Fibroblast of gingiva (primary cell): ENCODE measurements at places on chromosomes 3 and 15.
A peak's percentile ranks its signal among the peaks of the same experiment; 100 is the strongest.

DNA sequence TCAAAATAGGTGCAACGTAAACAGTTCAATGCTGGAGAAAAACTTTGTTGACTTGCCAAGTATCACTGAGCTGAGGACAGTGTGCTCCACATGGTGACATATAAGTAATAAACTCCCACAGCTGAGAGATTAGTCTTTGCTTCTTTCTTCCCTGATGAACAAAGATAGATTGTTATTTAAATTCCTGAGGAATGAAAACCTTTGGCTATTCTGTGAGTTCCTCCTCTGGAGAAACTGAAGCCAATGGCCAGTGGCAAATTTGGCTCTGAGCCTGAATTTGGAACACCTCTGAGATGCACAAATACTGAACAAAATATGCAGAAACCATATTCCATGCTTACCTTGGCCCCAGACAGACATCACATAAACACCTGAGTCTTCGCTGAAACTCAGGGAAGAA lies 63.3 kb downstream of the RPL22L1 start:
- no peak for DNase-seq

GRCh38 chr3:178856804-178857203 lies 214.8 kb downstream of the ZMAT3 start:
- no peak for DNase-seq

DNA sequence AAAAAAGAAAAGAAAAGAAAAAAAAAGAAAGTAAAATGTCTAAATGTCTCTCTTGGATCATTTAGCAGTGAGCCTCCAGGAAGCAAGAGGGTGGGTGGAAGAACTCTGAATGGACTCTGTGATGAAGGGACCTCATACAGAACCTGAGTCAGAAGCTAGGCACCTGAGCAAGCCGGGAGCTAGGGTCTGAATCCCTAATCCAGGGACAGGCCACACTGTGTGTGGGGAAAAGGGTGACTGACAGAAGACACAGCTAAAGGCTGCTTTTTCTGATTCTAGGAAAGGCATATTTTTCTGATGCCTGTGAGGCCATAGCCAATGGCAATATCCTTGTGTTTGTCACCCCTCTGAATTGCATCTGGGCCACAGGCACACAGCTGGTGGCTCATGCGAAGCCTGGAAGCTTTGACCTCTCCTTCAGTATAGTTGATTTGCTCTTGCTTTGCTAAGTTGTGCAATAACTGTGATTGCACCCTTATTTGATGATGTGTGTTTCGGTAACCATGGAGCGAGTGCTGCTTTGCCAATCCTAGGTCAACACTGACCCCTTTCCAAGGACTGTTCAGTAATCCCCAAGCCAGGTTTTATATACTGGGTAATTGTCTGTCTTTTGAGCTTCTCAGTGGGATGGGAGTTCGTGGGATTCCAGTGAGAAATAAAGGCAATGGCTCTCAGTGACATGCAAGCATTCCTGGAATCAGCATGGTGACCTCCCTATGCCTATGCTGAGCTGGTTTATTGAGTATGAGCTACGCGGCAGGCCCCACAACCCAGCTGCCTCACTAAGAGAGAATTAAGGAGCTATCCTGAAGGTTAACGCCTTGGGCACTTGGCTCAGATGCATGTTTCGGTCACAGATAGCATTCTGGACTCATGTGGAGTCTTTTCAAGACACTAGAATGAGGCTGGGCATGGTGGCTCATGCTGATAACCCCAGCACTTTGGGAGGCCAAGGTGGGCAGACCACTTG lies 49.0 kb upstream of the OSBPL11 start:
- peak; percentile 68 for DNase-seq

DNA sequence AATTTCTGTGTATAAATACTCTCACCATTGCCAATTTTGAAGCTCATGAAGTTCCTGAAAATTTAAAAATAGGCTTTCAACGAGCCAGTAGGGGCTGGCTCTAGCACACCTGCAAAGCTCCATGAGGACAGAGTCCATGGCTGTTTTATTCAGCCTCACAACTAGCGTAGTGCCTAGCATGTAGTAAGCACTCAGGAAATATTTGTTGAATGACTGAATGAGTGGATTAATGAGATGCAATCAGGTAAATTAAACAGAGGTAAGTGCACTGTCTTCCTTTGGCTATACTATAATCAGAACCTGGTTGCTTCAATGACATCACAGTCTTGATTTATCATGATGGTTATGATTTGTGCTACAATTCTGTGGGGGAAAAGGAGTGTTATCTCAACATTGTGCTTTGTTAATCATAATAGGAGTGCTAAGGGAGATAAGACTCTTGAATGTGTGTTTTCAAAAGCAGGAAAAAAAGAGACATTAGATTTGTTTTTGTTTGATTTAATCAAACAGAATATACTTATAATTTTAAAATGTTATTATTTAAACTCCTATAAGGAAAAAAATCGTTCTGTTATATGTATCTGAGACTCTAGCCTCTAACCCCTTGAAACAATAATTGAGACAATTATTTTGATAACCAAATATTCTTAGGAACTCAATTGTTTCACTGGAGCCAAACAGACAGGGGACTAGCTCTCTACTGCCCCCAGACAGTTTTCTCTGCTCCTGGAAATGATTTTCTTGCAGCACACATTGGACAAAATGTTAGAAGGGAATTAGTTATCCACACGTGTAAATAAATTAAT lies 171.7 kb upstream of the ATP11B start:
- DNase-seq, result no peak

DNA sequence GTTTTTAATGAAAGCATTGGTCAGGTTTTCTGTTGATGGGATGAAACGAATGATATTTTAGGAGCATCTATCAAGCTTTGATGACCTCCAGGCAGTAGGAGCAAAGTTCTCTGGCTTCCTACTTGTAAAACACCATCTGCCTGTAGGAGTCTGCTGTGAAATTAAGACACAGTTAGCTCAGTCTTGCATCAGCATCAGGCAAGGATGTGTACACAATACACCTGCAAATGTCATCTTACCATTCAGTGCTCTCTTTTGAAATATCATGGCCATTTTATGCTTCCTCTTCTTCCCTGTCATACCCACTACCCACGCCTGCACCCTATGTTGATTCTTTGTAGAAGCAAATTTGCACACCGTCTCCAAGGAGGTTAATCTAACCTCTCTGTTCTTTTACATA lies 38.2 kb downstream of the B3GALNT1 start:
- DNase-seq, result no peak

DNA sequence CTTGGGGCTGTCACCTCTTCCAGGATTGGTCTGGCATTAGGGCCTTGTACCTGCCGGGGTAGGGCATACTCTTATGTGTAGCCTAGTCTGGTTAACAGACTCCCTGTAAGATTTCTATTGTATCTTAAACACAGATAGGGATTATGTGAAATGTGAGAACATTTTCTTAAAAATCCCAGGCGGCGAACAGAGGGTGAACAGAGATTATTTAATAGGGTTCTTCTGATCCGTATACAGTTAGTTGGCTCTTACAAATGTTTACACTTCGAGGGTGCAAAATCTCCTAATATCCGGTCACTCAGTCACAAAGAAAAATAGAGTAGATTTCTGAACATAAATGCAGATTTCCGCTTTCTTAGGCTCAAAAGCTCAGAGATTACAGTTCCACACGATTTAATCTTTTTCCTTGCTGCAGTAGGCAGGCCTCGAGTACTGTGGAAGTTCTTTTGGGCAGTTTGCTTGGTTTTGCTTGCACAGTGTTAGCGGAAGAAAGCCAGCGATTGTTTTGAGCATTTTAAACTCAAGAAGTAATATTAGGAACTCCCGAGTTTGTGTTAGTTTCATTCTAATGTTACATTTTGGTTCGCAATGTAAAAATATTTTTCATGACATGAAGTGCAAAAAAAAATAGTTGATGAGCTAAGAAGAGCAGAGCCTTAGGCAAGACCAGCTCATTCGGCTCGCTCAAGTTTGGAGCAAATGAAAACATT lies 993 bp downstream of the PLCL2 start:
- peak; percentile 19 for DNase-seq

DNA sequence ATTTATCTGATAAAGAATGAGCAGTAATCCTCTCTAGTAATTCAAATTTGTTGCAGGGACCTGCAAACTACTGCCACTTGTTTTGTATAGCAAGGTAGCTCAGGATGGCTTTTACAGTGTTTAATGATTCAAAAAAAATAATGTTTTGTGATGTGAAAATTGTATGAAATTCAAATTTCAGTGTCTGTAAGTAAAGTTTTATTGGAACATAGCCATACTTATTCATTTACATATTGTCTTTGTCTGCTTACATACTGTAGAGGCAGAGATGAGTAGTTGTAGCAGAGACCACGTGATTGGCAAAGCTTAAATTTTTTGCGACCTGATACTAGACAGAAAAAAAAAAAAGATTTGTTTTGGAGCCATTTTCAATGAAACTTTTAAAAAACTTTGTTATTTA lies 6.5 kb upstream of the UTS2B start:
- DNase-seq, result no peak

- DNase-seq, result peak; percentile 58
Measured at GRCh38 chr15:92808598-92809063, 91.5 kb upstream of the CHD2 start.

GRCh38 chr3:168269001-168269400 lies 173.3 kb upstream of the GOLIM4 start:
- no peak for DNase-seq

DNA sequence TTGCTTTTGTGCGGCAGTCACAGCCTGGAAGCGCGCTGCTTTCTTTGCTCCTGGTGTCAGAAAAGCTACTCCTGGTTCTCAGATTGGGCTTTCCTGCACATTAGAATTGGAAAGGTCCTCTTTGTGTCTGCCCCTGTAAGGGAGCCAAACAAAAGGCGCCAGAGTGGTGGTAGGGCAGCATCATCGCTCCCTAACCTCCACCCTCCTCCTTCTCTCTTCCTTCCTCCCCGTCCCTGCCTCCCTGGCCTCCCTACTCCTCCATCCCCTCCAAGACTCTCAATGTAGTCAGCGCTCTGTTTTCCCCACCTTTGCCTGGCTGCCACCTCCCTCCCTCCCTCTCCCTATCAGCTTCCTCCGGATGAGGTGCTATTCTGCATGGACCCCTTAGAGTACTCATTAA lies 65.3 kb downstream of the SH3GL3 start:
- no peak for DNase-seq

GRCh38 chr3:179715582-179715981 lies 62.7 kb downstream of the USP13 start:
- DNase-seq, result peak; percentile 30
